ENCODE measurements at places on chromosomes 3 and 15.

GRCh38 chr15:77584201-77584600 is 48.5 kb downstream of the LINGO1 start:
- no peak for DNase-seq

DNA sequence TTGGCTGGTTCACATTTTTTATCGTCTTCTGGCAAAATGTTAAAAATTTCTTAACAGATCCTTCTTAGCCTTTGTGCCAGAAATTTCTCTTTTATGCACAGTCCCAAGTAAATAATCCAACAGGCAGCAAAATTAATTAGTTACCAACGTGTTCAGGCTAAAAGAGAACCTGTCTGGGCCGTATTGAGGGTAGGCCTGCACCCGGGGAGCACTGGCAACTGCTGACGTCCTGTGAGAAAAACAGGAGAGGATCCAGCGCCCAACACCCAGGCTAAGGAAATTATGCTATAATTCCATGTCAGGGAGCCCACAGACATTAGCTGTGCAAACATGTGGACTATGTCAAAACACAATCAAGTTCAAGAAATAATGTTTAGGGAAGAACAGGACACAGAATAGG is 30.7 kb upstream of the CSTA start:
- no peak for DNase-seq

DNA sequence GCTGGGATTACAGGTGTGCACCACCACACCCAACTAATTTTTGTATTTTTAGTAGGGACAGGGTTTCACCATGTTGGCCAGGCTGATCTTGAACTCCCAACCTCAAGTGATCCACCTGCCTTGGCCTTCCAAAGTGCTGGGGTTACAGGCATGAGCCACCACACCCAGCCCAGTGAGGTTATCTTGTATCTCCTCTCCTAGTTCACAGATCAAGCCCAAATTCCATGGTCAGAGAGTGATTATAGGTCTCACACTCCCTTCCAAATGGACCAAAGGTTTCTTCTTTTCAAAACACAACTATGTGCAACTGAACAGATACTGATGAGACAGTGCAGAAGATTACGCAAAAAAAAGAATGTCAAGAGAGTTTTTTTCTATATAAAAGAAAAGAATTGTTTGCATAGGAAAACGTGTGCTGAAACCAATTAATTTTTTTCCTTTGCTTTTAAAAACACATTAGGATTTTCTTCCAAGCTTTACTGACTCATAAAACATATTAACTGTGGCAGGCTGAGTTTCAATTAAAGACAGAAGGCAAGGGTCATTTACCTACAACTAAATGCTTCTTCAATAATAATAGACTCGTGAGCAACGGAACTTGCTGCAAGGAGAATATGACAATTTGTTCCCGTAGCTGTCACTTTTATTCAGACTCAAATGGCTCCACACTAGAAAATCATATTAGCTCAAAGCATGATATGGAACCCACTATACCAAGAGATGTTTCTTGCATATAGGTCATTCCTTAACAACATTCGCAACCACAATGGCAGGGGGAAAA is 30.4 kb upstream of the THUMPD3 start:
- DNase-seq, result no peak

- no peak for DNase-seq
Measured at GRCh38 chr3:160653512-160653911, 23.4 kb upstream of the ARL14 start.

DNA sequence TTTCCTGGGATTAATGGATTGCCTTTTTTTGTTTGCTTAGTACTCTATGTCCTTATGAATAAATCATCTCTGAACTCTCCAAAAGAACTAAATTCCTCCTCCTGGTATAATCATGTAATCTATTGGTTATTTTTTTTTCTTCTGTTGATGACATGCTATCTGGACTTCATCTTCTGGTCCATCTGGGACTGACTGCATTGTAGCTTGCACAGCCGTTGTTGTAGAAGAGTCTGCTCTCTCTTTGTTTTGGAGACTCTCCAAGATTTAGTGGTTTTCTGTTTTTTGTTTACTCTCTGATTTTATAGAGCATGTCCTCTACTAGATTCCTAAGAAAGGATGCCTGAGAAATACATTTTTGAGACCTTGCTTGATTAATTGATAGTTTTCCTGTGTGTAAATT is 19.1 kb downstream of the IREB2 start:
- no peak for DNase-seq

- DNase-seq, result no peak
Measured at GRCh38 chr3:138381413-138381901, 33.1 kb downstream of the MRAS start.

GRCh38 chr3:53554559-53555067 is 60.2 kb downstream of the CACNA1D start:
- no peak for DNase-seq

GRCh38 chr3:98350082-98350481 is 3.6 kb upstream of the OR5K4 start:
- DNase-seq, result no peak

DNA sequence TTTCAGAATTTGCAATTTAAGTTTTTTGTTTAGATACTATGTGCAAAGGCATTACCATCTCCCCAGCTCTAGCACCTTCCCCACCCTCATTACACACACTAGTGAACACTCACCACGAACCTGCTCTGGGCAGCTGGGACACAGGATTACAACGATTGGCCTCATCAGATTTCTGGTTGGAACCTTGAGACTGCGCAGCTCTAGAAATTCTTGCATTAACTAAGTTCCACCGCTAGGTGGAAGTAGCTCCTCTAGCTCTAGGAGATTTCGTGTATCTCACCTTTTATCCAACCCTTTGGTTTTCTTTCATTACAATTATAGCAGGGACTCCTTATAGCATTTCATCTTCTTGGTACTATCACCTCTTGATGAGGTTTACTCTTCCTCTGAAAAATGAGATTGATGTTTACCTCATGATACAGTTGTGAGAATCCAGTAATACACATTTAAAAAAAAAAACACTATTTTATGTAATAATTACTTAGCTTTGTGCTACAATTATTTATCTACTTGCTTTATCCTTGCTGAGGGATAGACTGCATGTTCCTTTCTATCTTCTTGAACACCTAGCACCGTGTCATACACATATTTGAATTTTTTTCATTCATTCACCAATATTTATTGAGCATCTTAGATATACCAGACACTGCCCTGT is 28.7 kb upstream of the PLOD2 start:
- no peak for DNase-seq

DNA sequence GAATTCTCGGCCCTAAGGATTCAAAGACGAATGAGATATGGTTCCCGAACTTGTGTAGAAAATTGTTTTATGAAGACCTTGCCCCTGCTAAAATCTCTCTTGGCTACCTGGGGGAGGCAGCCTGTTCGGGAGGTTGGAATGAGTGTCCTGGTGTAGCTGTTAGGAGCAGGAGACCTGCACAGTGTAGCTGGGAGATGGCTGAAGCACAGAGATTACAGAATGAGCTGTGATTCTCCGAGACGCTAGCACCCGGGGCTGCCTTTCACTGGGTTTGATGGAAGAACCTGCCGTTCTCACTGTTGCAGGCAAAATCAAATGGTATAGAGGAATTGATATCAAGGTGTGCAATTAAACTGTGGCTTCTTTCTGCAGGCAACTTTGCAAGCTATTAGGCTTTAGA is 68.0 kb downstream of the TRAK1 start:
- no peak for DNase-seq

- no peak for DNase-seq
Measured at GRCh38 chr3:32165442-32165841, 59.0 kb downstream of the GPD1L start.

DNA sequence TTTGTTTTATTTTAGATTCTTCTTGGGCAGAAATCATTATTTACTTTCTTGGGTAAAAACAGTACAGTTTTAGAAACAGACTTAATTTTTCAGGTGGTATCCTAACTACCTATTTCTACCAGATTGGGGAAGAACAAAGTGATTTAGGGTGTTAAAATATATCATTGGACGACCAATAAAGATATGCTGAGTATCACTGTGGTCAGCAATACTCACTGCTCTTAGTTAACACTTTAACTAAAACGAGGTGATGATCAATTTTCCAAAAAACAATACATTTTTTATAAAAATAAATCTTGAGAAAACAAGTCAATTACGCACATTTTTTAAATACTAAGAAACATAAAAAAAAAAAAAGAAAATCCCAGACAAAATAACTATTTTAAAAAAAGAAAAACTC is 3.6 kb downstream of the COPS2 start:
- DNase-seq, result no peak

DNA sequence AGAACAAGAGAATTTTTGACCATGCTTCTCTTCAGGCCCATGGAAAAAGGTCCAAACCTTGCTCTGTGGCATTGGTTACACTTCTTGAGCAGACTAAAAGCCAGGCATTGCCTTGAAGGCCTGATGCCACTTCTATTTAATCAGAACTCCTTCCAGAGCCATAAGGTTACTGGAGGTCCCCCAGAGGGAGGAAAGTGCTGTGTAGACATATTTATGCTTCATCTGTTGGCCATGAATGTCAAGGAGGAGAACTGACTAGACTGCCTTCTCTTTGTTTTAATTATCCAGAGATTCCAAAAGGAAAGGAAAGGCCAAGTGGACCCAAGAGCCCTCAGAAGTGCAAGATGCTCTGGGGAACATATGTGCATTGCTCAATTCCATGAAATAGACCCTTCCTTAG is 292.6 kb upstream of the NR2E3 start:
- DNase-seq, result no peak

DNA sequence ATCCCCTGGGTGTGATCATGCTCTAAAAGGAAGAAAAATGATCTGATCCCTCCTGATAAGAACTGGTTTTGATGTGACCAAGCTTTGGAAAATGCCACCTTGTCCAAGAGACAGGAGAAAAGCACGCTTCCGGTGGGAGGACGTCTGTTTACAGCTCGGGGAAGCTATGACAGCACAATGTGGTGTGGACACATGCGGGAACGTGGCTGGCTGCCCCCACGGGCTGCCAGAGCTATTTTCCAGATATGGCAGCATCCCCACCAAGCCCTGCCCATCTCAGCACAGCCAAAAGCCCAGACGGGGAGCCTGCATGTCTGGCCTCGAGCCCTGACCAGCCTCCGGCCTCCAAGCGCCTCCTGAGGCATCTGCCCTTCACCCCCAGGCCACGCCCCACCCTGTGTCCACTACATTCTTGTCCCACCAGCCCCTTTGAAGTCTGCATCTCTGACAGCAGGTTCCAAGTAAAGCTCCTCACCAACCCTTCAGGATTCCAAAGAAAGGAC is 63.2 kb upstream of the HRH1 start:
- no peak for DNase-seq

- no peak for DNase-seq
Measured at GRCh38 chr3:59386165-59386564, 336.3 kb upstream of the CFAP20DC start.

GRCh38 chr3:13717222-13717895 is 162.5 kb downstream of the WNT7A start:
- DNase-seq, result no peak

DNA sequence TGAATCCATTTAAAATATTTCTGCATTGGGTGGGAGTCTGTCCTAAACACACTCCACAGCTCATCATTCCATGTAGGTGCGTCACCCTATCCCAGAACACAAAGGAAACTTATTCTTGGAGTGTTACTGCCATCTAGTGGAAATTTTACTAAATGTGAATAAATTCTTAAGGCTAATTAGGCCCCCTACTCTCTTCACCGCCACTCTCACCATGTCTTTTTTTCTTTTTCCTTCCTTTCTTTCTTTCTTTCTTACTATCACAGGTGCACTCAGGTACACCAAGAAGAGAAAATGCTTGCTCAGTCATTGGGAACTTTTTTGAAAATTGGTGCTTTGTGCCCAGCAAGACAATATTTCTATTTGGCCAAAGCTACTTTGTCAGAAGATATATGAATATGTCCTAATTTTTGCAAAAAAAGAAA is 26.4 kb upstream of the ATP8B4 start:
- no peak for DNase-seq

- no peak for DNase-seq
Measured at GRCh38 chr3:77146004-77146403, 106.1 kb downstream of the ROBO2 start.

DNA sequence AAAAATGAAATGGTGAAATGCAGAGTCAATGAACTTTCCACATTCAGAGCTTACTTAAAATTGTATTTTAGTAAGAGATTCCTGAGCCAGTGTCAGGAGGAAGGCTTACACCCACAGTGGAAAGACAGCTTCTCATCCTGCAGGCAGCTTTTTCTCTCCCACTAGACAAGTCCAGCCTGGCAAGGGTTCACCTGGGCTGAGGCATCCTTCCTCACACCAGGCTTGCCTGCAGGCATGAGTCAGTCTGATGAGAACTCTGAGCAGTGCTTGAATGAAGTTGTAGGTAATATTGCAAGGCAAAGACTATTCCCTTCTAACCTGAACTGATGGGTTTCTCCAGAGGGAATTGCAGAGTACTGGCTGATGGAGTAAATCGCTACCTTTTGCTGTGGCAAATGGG is 3.1 kb downstream of the CCR4 start:
- DNase-seq, result no peak

DNA sequence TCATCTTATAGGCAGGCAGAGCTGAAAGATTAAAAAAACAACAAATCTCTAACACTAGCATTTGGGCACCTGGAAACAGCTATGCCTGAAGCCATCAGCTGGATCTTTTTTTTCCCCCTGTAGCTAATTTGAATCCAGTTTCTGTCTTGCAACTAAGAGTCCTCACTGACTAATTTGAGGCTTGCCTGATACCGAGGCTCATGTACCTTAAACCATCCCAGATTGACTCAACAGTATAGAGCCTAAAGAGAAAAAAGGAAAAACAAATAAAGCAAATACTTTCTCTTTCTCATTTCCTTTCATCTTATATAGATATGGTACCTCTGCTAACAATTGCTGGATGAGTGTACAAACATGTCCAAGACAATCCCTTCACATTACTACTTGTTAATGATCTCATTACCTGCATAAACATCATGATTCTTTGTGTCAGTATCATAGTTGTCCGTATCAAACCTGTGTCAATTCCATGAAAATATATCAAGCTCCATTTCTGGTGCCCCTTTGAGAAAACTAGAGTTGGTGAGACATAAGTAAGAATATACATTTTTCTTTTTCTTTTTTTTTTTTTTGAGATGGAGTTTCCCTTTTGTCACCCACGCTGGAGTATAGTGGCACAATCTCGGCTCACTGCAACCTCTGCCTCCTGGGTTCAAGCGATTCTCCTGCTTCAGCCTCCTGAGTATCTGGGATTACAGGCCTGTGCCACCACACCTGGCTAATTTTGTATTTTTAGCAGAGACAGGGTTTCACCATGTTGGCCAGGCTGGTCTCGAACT is 43.1 kb downstream of the BHLHE40 start:
- no peak for DNase-seq

GRCh38 chr15:96336596-96337364 is 6.3 kb downstream of the NR2F2 start:
- DNase-seq, result no peak

GRCh38 chr15:81281456-81281735 is 42.5 kb downstream of the STARD5 start:
- no peak for DNase-seq

DNA sequence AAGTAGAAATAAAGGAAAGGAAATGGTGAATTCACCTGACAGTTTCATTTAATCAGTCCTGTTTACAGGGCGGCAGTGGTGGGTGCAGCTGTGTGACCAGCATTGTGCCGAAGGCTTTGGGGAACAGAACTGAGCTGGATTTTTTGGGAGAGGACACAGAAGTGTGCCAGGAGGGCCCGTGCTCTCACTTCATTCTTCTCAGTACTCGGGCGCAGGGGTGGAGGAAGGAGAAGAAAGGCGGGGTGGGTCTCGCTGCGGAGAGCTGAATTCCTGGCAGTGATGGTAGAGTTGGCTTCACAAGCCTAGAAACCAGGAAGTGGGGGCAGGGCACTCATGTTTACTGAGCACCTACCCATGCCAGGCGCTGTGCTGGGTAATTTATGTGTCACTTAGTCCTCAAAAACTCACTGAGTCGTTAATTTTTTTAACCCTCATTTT is 64.6 kb downstream of the CRTC3 start:
- peak; percentile 61 for DNase-seq

Measured in stimulated activated CD8-positive, alpha-beta memory T cell treated with anti-CD3 and anti-CD28 coated beads, Interleukin-7, amount 100 ng/mL, for 1 hour (primary cell).